B cell (primary cell): ENCODE measurements at places on chromosomes 7 and 10. TPM values are rescaled to one million over a fixed set of nuclear protein-coding genes. Genes with fewer than 3 reads are reported as not detected.

The YKT6 gene
- 36.5 and 42.1 TPM in 2 replicates for polyA plus RNA-seq

The TMEM139 gene
- 0.12 and 0.25 TPM in 2 replicates for polyA plus RNA-seq

The CYP2C8 gene
- polyA plus RNA-seq, result 2.1 and 3.5 TPM in 2 replicates

The UPF2 gene
- 8.9 and 14.3 TPM in 2 replicates for polyA plus RNA-seq

The NPC1L1 gene
- 0.07 and 0.10 TPM in 2 replicates for polyA plus RNA-seq

The DEPP1 gene
- polyA plus RNA-seq, result not detected in 2 replicates

The NEURL1 gene
- polyA plus RNA-seq, result 0.57 and 0.74 TPM in 2 replicates

The CAPZA2 gene
- 15.0 and 26.7 TPM in 2 replicates for polyA plus RNA-seq

The ZPBP gene
- 0.55 TPM in 1 of 2 replicates, not detected in the other for polyA plus RNA-seq

The FBXL15 gene
- 17.3 and 20.7 TPM in 2 replicates for polyA plus RNA-seq

The CALHM2 gene
- polyA plus RNA-seq, result 3.4 and 16.3 TPM in 2 replicates

The TFPI2 gene
- 0.17 and 0.21 TPM in 2 replicates for polyA plus RNA-seq

The ERV3-1 gene
- polyA plus RNA-seq, result 10.6 and 13.7 TPM in 2 replicates

The ADGRA1 gene
- not detected in 2 replicates for polyA plus RNA-seq

The GSDME gene
- 3.0 and 7.0 TPM in 2 replicates for polyA plus RNA-seq

The VSTM2A gene
- polyA plus RNA-seq, result not detected in 2 replicates

The NKX2-3 gene
- polyA plus RNA-seq, result not detected in 2 replicates

The PLPP4 gene
- not detected in 2 replicates for polyA plus RNA-seq

The BMPER gene
- polyA plus RNA-seq, result not detected in 2 replicates

The HOXA7 gene
- polyA plus RNA-seq, result 0.37 TPM in 1 of 2 replicates, not detected in the other

The FGF8 gene
- polyA plus RNA-seq, result 0.63 TPM in 1 of 2 replicates, not detected in the other

The TMEM196 gene
- not detected in 2 replicates for polyA plus RNA-seq

The SPDYE6 gene
- polyA plus RNA-seq, result not detected in 2 replicates

The ASZ1 gene
- not detected in 2 replicates for polyA plus RNA-seq

The CALY gene
- 0.21 and 0.72 TPM in 2 replicates for polyA plus RNA-seq

The CTNNA3 gene
- 0.01 TPM in 1 of 2 replicates, not detected in the other for polyA plus RNA-seq

The WDFY4 gene
- 255 and 262 TPM in 2 replicates for polyA plus RNA-seq

The SLC18A3 gene
- not detected in 2 replicates for polyA plus RNA-seq

The BET1 gene
- 16.0 TPM in 2 replicates for polyA plus RNA-seq

The DNAJC12 gene
- 0.14 and 0.19 TPM in 2 replicates for polyA plus RNA-seq

The ZNF804B gene
- polyA plus RNA-seq, result not detected in 2 replicates

The FAM25A gene
- polyA plus RNA-seq, result not detected in 2 replicates

The AOC1 gene
- polyA plus RNA-seq, result 0.07 TPM in 1 of 2 replicates, not detected in the other

The PRTFDC1 gene
- 0.22 and 0.63 TPM in 2 replicates for polyA plus RNA-seq

The ANKRD22 gene
- polyA plus RNA-seq, result 0.09 TPM in 1 of 2 replicates, not detected in the other

The IGFBP3 gene
- 0.06 TPM in 1 of 2 replicates, not detected in the other for polyA plus RNA-seq

The TFEC gene
- 5.8 and 17.3 TPM in 2 replicates for polyA plus RNA-seq

The IGF2BP3 gene
- 0.50 and 0.63 TPM in 2 replicates for polyA plus RNA-seq

The BTBD16 gene
- not detected in 2 replicates for polyA plus RNA-seq

The MEST gene
- 2.1 and 2.5 TPM in 2 replicates for polyA plus RNA-seq

The NPTX2 gene
- 0.07 TPM in 1 of 2 replicates, not detected in the other for polyA plus RNA-seq

The ZNF783 gene
- polyA plus RNA-seq, result 35.3 and 38.1 TPM in 2 replicates

The DPP6 gene
- polyA plus RNA-seq, result not detected in 2 replicates

The ZNF3 gene
- polyA plus RNA-seq, result 19.2 and 21.5 TPM in 2 replicates

The NPY gene
- not detected in 2 replicates for polyA plus RNA-seq
